ENCODE measurements at places on chromosomes 1 and 21.

DNA sequence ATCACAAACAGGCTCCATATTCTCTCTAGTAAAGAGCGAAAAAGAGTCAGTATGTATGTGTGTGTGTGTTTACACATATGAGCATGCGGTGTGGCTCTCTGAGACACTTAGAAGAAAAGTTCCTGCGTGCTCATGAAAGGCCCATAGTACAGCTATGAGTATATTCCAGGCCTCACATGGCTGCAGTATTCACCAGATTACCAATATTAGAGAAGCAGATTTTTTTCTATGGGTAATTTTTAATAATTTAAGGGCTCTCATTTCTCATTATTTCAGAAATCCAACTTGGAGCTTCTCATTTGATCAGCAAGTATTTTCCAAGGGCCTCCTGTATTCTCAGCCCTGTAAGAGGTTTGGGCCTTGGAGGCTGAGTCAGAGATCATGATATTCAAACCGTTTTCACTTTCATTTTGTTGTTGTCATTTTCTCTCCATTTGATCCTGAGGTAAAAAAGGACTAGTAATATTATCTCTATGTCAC, 232.9 kb upstream of the SGIP1 start:
- peak; percentile 32 for DNase-seq

- DNase-seq: no peak
Measured at GRCh38 chr21:20261364-20261763, 736.8 kb upstream of the NCAM2 start.

DNA sequence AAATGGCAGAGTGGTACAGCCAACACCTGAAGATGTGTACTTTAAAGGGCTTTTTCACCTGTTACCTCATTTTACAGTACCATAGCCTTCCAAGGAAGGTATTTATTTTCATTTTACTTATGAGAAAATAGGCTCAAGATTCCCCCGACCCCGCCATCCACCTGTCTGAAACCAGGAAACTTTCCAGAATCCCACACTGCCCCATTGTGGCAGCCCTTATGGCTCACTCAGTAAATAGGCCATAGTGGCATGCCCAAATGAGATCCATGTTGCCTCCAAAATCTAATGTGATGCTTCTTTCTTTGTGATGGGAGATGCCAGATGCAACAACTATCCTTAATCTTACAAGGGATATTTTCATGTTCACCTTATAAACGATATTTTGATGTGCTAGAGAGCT, 97.8 kb downstream of the EBNA1BP2 start:
- DNase-seq: no peak

GRCh38 chr21:31875496-31876015, 2.7 kb downstream of the HUNK start:
- DNase-seq: no peak

Data from activated CD4-positive, alpha-beta T cell treated with anti-CD3 and anti-CD28 coated beads for 48 hours (primary cell).